ENCODE measurements at places on chromosomes 2 and 18. TPM values are rescaled to one million over a fixed set of nuclear protein-coding genes. Genes with fewer than 3 reads are reported as not detected.
A peak's percentile ranks its signal among the peaks of the same experiment; 100 is the strongest.

SLC19A3 gene
- total RNA-seq: 1.6 TPM

GRCh38 chr18:12086249-12086648, 7.4 kb upstream of the ANKRD62 start:
- DNase-seq: no peak

- DNase-seq: no peak
Observed at GRCh38 chr2:210263841-210264240, 38.6 kb upstream of the ACADL start.

DNA sequence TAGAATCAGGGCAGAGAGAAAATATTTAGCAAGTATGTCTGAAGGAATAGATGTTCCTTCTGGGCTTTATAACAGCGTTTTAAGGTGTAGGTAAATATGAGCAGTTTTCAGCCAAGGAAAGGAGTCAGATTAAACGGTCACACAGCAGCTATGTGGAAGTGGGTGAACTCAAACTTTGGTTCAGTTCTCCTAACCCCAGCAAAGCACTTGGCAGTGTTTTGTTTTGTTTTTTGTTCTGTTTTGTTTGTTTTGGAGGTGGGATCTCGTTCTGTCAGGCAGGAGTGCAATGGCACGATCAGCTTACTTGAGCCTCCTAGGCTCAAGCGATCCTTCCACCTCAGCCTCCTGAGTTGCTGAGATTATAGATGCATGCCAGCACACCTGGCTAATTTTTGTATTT, 24.6 kb downstream of the TANC1 start:
- no peak for DNase-seq

DNA sequence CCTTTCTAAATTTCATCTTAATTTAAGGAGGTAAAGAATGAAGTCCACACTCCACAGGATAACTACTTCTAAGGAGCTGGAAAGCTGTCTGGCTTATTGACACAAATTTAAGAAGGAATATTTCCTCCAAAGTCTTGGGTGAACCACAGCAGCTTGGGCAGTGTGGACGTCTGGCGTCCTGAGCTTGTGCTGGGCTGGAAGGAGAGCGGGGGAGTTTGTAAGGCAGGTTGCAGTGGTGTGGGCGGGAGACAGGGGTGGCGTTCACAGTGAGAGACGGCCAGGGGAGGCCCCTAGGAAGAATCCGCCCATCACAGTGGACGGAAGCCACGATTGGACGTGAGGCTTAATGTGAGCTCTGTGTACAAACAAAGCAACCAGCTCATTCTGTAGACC, 25.7 kb downstream of the ADI1 start:
- no peak for DNase-seq

SERPINB10 gene
- not detected for total RNA-seq

DNA sequence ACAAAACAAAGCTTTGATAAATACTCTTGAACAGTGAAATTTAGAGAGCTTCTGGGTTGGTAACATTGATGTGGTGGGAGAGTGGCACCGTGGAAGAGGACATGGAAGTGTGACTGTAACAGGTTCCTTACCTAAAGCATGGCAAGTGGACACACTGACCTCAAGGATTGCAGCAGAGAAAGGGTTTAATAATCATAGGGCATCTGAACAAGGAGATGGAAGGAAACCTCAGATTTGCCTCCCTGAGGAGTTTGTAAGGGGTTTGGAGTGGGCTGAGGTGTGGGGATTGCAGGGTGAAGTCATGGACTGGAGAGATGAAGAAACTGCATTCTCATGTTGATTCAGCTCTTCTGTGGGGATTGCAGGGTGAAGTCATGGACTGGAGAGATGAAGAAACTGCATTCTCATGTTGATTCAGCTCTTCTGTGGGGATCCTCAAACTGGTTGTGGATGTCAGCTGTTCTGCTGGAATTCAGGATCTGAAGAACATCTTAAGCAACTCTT, 83.8 kb upstream of the TLK1 start:
- no peak for DNase-seq

GRCh38 chr2:172093416-172094293, 8.3 kb downstream of the DLX1 start:
- DNase-seq: no peak

DNA sequence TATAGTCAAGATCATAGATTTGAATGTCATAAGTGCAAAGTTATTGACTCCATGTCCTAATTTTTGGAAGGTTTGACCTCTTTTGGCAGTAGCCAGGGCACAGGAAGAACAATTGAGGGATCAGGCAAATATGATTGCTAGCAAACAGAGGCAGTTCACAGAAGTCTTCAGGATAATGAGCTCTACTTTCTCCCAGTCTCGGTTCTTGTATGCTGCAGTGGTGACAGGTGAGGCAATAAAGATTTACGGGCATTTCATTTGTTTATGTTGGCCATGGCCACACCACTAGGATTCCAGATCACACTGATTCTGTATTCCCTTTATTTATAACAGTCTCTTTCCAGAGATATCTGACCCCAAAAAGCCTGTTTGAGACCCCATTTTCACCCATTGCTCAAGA, 137.5 kb downstream of the UBR3 start:
- no peak for DNase-seq

DNA sequence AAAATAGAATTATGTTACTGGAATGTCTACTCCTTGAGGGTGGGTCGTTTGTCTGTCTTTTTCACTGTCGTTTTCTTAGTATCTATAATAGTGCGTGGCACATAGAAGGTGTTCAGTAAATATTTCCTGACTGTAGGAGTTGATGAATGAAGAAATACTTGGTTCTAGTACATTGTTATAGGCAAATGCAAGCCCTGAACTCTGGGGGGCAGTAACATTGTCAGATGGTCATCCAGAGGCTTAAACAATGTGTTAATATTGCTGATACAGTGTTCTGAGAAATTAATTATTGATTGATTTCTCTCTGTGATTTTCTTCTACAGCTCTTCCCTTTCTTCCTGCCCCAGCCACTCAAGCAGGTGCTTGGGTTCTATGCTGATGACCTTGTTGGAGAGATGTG, 24.4 kb upstream of the THOC1 start:
- no peak for DNase-seq

CIAO1 gene
- total RNA-seq: 76.2 TPM

DNA sequence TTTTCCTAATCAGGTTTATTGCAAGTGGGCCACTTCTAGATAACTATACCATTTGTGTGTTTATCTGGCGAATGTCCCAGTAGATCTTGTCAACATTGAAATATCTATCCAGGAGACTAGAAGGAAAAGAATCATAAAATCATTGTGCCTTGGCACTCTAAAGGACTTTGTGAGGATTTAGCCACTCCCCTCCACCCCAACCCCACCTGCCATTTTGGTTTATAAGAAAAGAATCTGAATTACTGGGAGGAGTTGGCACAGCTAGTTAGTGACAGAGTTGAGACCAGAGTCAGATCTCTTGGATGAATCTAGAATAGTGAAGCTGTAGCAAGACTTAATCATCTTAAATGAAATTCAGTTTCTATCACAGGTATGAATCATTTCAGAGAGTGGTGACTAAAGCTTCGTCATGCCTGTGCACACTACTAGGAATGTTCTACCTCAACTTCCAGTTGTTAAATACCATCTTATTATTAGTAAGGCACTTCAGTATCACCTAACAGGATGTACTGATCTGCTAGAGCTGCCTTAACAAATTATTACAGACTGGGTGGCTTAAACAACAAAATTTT, 212.7 kb upstream of the SLC14A2 start:
- peak; percentile 22 for DNase-seq

DNA sequence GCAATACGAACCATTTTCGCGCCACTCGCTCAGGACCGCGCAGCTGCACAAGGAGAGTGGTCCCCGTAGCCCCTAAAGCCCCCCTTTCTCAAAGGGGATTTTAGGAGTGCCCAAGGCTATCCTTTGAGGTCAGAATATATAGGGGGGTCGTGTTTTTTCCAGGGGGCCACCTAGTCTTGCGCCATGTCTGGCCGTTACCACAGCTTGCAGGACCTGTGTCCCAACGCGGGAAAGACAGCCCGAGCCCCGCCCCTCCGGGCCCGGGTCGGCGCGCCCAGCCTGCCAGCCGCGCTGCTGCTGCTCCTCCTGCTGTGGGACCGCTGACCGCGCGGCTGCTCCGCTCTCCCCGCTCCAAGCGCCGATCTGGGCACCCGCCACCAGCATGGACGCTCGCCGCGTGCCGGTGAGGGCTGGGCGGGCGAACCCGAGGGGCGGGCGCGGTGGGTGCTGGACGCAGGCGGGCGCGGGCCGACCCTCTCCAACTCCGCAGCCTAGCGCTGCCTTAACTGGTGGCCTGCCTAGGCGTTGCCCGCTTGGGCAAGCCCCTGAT, at the start of gene CDCA7:
Gene CDCA7, plus strand, starts transcription at position 291 of the 550 bp plus-strand sequence. Its CDS starts 92 bp downstream, at position 383.
- peak; percentile 85 for DNase-seq

GRCh38 chr18:58128381-58129374, 84.7 kb downstream of the NEDD4L start:
- no peak for DNase-seq

SLC9A2 gene
- not detected for total RNA-seq

CD302 gene
- total RNA-seq: 4.4 TPM

SMYD1 gene
- total RNA-seq: not detected

- DNase-seq: no peak
Observed at GRCh38 chr2:95575857-95576256, 15.9 kb upstream of the TRIM43 start.

- no peak for DNase-seq
Observed at GRCh38 chr2:193935114-193935513, 1721.9 kb upstream of the SLC39A10 start.

- DNase-seq: no peak
Observed at GRCh38 chr2:230384986-230385385, 31.0 kb upstream of the SP100 start.

CERKL gene
- total RNA-seq: not detected

GRCh38 chr2:38430597-38431207, 53.6 kb upstream of the ATL2 start:
- DNase-seq: no peak

- DNase-seq: no peak
Observed at GRCh38 chr18:6722690-6723089, 6.8 kb upstream of the ARHGAP28 start.

DNA sequence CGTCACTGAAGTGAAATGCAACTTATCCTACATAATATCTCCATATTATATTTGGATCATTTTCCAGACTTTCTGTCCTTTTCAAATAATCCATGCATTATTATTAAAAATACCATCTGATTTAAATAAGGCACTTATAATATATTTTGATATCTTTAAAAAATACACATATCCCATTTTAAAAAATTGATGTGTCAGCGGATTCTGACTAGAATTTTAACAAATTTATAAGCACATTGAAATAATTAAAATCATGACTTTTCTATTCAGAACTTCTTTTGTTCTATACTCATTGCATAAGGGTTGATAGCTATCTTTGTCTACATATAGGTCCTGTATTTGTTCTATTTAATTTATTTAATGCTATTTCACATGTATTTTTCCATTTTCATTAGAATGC, 199.0 kb upstream of the DSEL start:
- DNase-seq: no peak

GRCh38 chr2:47011264-47011663, 95.7 kb upstream of the MCFD2 start:
- no peak for DNase-seq

DNA sequence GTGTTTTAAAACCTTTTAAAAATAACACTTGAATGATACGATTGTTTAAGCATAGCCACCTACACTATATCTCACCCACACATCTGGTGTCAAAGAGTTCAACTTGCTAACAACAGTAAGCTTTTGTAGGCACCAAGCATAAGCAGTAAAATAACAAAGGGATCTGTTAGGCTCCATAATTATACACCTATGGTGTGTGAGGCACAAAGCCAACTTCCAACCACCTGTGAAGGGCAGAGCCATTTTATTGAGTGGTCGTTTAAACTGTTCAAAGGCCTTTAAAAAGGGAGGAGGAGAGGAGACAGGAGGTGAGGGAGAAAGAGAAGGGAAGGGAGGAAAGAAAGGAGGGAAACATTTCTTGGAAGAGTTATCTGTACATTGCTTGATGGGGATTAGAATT, 27.9 kb downstream of the NEMP2 start:
- no peak for DNase-seq

GRCh38 chr2:10359731-10360329, 57.1 kb downstream of the HPCAL1 start:
- no peak for DNase-seq

CXCR1 gene
- total RNA-seq: not detected

DNA sequence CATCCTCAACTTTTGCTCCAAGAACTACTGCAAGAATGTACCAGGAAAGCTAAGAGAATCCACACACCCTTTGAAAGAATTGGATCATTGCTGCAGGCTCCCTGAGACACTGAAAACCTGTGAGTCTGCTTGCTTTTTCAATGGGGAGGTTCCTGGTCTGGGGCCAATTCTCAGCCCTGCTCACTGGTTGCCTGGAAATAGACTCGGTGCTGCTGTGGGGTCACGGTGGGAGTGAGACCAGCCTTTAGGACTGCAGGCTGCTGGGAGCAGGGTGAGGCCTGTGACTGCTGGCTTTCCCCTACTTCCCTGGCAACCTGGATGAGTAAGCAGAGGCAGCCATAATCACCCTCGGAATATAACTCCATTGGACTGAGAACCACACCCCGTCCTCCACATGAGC, 569.3 kb downstream of the DPP10 start:
- no peak for DNase-seq

- no peak for DNase-seq
Observed at GRCh38 chr2:39375917-39376316, 61.2 kb downstream of the MAP4K3 start.

GRCh38 chr18:39449566-39449965, 1884.0 kb upstream of the CELF4 start:
- DNase-seq: no peak

ITGB6 gene
- not detected for total RNA-seq

FAM237A gene
- total RNA-seq: not detected

DNA sequence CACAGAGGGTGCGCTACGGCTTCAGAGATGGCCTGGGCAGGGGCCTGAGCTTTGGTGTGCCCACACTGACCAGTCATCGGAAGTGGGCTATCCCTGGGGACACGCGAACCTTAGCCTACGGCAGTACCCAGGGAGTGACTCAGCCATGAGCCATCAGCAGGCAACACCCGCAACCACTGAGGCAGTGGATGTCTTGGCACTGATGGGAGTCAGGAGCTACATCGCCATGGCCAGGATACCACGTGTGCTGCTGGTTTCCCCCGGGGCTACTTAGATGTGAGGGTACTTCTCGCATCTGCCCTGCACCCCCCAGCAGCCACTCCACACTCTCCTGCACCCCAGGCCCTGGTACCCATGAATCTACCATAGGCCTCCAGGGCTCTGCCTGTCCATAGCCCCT, 12.8 kb upstream of the HPCAL1 start:
- peak; percentile 95 for DNase-seq

DNA sequence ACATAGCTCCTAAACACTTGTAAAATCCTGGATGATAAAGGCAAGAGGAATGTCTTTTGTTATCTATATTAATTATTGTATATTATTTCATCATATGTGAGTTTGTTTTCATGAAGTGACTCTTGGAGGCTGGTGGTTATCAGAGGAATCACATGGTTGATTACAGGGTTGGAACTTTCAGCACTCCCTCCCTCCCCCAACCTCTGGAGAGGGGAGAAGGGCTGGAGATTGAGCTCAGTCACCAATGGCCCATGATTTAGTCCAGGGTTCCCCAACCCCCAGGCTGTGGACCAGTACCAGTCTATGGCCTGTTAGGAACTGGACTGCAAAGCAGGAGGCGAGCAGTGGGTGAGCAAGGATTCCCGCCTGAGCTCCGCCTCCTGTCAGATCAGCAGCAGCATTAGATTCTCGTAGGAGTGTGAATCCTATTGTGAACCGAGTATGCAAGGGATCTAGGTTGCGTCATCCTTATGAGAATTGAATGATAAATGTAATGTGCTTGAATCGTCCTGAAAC, 37.7 kb downstream of the FBXO48 start:
- no peak for DNase-seq

- DNase-seq: no peak
Observed at GRCh38 chr18:41579185-41579584, 375.8 kb upstream of the PIK3C3 start.

- no peak for DNase-seq
Observed at GRCh38 chr2:119922699-119923098, 90.2 kb upstream of the EPB41L5 start.
